ENCODE measurements at places on chromosomes 12 and 14. TPM values are rescaled to one million over a fixed set of nuclear protein-coding genes. Genes with fewer than 3 reads are reported as not detected.

The SOX5 gene
- total RNA-seq: 42.4 TPM

The BDKRB2 gene
- total RNA-seq: 0.25 TPM

The RIC8B gene
- 5.6 TPM for total RNA-seq

The TTC9 gene
- 0.59 TPM for total RNA-seq

The TUBA1A gene
- 14.8 TPM for total RNA-seq

The NEUROD4 gene
- not detected for total RNA-seq

The TEAD4 gene
- 3.1 TPM for total RNA-seq

The SYT1 gene
- 0.84 TPM for total RNA-seq

The GALNT9 gene
- 0.25 TPM for total RNA-seq

The SLC7A7 gene
- 14.3 TPM for total RNA-seq

Data from liver (tissue), 10 donors.